GM18507 (cell line): ENCODE measurements at places on chromosomes 2 and 18.
A peak's percentile ranks its signal among the peaks of the same experiment; 100 is the strongest.

DNA sequence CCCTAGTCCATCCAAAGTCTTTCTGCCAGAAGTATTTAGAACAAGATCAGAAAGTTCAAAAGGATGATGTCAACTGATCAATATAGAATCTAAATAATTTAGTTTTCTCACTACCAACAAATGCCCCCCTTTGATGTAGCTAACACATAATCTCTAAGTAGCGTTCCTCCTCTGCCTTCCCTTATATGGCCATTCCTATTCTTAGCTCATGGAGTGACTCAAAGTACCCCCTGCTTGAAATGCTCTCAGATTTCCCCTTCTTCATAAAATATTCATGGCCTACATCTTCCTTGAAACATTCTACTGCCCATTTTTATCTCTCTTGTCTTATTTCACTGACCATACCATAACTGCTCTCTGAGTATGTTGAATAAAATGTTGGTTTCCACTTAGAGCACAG is 151.5 kb downstream of the UPP2 start:
- DNase-seq = no peak

GRCh38 chr18:55376387-55376786 is 211.6 kb downstream of the TCF4 start:
- DNase-seq = peak; percentile 17

DNA sequence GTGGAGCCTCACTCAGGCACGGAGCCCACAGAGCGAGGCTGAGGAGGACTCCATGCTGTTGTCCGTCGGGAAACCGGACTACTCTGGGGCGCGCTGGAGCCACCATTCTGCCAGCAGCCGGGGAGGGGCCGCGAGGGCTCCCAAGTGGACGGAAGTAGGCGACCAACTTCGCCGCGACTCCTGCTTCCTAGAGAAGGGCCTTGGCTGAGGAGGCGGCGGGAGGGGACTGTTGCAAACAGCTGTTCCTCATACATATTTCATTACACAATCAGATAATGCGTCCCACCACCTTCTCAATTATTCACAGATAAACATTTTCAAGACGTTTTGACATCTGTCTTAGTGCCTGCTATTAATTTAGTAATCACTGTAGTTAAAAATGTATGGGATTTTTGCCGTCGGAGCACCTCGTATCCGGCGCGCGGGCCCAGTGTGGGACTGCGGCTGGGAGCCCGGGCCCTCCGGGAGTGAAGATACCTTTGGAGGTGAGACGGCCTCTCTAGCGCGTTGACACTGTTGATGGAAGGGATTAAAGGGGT is 11.7 kb upstream of the SIX3 start:
- no peak for DNase-seq

DNA sequence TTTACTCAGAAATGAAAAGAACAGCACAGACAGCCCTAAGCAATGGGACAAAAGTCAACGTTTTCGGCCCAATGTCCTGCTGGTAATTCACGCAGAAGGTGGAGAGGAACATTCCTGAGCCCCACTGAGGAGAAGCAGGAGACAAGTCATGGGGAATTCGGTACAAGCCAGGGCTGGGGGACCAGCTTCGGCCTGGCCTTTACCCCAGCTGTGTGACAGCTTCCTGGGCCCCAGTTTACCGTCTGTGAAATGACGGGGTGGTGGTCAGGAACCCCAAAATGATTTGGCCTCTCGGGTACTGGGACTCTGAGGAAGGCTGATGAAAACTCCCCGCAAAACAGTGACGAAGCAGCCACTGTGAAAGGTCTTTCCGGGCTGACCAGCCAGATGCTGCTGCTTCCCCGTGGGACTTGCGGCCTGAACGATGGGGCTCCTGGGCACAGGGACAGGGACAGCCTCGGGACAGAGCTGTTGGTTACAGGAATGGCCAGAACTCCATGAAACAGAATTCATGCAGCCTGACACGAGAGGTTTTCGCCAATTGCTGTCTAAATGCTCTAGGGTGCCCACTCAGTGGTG is 21.6 kb downstream of the KIF1A start:
- DNase-seq = no peak

GRCh38 chr2:120436460-120436739 is 90.5 kb downstream of the INHBB start:
- DNase-seq = no peak

DNA sequence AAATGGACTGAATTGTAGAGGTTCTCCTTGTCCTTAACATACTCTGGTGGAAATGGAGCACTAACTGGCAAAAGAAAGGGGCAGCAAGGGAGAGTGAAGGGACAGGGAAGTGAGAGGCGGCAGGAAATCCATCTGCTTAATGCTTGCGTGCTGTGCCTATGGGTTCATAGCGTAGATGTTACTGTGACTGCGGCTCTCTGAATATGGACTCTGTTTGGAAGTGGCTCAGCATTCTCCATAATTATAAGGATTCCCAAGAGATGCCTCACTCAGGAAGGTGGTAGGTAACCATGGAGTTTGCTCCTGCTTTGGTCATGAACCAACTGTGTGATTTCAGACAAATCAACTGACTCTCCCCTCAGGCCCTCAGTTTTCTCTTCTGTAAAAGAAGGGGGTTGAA is 50.0 kb downstream of the MYO3B start:
- DNase-seq = no peak

DNA sequence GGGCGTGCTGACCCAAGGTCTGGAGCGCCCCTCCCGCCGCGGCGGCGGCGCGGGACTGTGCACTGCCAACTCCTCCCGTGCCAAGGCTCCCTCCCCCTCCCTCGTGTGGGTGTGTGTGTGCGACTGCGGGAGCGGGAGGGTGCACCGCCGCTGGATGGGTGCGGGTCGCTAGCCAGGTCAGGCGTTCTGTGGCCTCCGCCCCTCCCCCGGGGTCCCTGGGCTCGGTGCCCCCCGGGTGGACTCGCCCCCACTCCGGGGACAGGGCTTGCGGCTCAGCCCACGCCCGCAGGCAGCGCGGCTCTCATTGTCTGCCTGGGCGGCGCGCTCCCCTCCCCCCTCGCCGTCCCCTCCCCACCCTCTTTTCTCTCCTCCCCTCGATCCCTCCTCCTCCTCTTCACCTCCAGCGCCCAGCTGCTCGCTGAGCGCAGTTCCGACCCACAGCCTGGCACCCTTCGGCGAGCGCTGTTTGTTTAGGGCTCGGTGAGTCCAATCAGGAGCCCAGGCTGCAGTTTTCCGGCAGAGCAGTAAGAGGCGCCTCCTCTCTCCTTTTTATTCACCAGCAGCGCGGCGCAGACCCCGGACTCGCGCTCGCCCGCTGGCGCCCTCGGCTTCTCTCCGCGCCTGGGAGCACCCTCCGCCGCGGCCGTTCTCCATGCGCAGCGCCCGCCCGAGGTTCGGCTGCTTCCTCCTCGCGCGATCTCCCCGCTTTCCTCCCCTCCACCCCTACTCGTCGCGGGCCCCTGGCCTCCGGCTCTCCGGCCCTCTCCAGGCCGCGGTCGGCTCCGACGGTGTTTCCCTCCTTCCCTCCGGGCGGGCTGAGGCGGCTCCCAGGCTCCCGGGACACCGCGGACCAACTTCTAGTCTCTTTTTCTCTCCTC is at the start of gene GATA6:
GATA6 (plus strand) TSS at position 579 of the 878 bp plus-strand sequence. CDS start 1,556 bp downstream, outside the sequence.
- peak; percentile 28 for DNase-seq

- no peak for DNase-seq
These were observed 74.7 kb upstream of the MGAT4A start for GRCh38 chr2:98805412-98806171.

GRCh38 chr2:231429901-231430300 is 34.4 kb downstream of the NCL start:
- DNase-seq = no peak
